BE2C (cell line): ENCODE measurements at places on chromosomes 13 and 19.
A peak's percentile ranks its signal among the peaks of the same experiment; 100 is the strongest.

GRCh38 chr19:45640849-45641273 lies 1.7 kb upstream of the EML2 start:
- DNase-seq: no peak

DNA sequence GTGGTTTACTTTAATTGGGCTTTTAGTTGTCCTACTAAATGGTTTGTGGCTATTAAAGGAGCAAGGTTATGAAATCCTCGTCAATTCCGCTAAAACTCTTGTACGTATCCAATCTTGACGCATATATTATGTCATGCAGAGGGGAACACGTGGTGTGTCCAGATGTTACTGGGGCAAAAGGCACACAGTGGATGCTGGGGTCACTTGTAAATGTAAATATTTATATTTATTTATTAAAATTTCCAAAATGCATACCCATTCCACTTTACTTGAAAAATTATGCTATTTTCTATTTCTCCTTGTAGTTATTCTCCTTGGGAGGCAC lies 36.7 kb upstream of the SLC46A3 start:
- DNase-seq: no peak

GRCh38 chr19:54421169-54421516 lies 5.9 kb downstream of the TTYH1 start:
- no peak for DNase-seq

GRCh38 chr13:96428911-96429310 lies 339.0 kb downstream of the HS6ST3 start:
- DNase-seq: no peak

GRCh38 chr13:113413178-113413897 lies 40.0 kb downstream of the ADPRHL1 start:
- no peak for DNase-seq

GRCh38 chr13:77833331-77833863 lies 85.2 kb downstream of the EDNRB start:
- DNase-seq: no peak

DNA sequence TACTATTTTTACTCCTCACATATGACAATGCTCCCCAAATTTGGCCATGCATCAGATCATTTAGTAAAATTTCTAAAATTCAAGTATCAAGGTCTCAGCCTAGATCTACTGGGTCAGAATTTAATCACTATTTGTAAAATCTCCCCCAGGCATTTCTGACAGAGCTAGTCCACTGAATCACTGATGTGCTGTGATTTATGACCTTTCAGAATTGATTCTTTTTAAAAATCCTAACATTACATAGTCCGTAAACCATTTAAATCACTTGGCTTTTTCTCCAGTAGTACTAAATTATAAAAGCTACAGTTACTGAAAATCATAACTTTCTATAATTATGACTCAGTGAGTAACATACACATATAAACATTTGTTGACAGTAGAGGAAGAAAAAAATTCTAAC lies 92.8 kb upstream of the RAP2A start:
- DNase-seq: no peak

DNA sequence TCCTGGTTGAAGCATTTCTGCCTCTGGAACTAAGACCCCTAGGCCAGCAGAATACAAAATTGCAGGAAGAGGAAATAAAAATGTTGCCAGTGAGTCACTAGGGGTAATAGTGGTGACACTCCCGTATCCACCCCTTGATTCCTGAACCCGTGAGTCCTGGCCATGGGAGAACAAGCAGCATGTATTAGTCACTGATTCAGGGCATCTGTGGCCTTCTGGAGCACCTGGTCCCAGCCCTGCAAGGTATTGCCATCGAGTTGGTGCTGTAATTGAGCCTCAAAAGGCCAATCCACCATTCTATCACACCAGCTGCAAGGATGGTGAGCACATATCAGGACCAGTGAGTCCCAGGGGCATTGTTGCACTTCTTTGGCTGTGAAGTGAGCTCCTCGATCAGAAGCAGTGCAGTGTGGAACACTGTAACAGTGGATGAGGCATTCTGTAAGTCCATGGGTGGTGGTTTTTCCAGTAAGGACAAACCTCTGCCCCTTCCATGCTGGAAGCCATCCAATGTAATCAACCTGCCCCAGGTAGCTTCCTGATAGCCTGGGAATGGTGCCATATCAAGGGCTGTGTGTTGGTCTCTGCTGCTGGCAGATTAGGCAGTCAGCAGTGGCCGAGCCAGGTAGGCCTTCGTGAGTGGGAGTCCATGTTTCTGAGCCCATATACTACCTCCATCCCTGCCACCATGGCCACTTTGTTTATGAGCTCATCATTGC lies 39.6 kb downstream of the C1QTNF9 start:
- DNase-seq: no peak

DNA sequence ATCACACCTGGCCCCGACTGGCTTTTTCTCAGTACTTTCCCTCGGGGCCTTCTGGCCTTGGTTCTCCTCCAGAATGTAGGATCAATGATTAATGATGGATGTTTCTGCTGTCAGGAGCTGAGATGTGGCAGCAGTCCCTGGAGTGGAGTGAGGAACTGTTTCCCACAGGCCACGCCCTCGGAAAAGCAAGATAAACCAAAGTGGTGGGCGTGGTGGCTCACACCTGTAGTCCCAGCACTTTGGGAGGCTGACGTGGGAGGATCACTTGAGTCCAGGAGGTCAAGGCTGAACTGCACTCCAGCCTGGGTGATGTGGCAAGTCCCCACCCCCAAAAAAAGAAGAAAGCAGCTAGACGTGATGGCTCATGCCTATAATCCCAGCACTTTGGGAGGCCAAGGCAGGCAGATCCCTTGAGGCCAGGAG lies 7.1 kb upstream of the SHFL start:
- DNase-seq: no peak

DNA sequence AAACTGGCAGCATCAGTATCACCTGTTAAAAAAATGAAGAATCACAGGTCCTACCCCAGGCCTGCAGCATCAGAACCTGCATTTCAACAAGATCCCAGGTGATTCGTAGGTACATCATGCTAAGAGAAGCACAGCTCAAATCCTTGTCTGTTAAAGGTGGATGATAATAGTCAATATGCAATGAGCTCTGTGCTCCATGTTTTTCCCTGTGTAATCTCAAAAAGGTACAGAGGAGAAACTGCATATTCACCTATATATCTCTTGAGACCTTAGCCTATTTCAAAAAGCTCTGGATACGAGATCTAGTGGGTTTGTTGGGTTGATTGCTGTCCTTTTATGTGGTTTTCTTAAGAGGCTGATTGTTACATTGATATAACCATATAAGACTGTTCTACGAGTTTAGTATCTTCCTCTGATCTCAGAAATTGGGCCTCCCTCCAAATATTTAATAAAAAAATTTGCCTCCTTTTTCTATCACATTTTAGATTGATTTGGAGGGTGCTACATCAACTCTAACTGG lies 148.9 kb downstream of the DCT start:
- DNase-seq: no peak

- no peak for DNase-seq
These were observed 81.1 kb downstream of the ZNF429 start for GRCh38 chr19:21586311-21587116.

GRCh38 chr19:41792513-41793413 lies 3.6 kb upstream of the CEACAM3 start:
- DNase-seq: peak; percentile 68

- no peak for DNase-seq
These were observed 13.7 kb downstream of the SYT3 start for GRCh38 chr19:50626011-50626410.

DNA sequence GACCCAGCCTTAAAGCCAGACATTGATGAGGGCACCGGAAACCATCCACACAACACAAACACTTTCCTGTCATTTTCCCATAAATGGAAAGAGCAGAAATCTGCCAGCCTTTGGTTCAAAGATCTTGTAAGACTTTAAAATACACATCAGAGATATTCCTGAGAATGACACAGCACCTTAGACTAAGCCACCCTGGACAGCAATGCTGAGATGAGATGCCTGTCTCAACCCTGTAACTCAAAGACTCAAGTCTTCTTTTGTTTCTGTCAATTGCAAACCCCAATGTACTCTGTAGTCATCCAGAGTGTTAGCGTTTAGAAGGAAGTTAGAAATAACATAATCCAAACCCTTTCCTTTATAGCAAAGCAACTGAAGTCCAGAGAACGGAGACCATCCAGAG lies 119.2 kb downstream of the CCNA1 start:
- no peak for DNase-seq

DNA sequence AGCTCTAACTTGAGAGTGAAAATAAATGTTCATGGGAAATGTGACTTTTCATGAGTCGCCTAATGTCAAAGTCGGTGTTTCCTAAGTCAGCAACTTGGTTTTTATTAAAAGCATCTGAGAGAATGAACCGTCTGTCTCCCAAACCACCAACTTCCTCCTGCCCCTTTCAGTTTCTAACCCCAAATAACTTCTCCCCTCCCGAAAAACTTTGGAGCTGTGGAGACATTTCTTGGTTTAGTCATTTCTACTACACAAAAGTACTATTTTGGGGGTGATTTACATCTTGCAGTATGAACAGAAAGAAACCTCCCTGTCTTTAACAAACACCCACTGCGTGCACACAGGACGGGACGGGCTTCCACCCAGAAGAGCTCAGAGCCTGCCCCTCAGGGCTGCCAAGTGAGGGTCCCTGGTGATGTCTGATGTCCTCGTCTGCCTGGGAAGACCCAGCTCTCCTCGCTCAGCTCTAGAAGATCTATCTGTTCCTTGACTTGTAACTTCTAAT lies 65.0 kb downstream of the RASA3 start:
- no peak for DNase-seq

DNA sequence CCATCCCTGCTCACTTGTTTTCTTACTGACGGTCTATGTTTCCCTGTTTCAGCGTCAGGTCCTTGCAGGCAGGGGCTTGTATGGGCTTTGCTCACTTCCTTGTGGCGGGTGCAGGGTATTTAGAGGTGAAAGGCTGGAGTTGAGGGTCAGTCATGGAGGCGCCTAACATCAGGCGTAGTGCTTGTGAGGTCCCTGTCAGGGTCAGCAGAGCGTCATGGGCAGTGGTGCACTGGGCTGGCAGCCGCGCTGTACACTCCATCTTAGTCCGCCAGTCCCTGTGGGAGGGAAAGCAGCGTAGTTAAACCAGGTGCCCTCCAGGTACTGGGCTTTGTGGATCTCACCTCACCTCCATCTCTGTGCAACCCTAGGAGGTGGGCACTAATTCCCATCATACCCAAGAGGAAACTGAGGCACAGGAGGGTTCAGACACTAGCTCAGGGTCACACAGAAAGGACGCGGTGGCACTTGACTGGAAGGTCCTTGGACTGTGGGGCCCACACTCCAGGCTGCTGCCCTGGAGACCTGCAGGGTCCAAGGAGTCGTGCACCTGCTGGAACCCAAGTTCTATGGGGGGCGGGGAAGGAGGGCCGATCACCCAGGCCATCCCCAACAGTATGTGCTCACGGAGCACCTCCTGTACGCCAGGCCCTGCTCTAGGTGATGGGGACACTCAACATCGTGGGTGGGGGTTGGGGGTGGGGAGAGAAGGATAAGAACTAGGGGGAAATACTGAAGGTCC lies 4.6 kb downstream of the GRAMD1A start:
- DNase-seq: no peak

GRCh38 chr13:50098693-50099092 lies 83.4 kb downstream of the KCNRG start:
- no peak for DNase-seq

GRCh38 chr19:17323964-17324332 lies 10.7 kb downstream of the ANO8 start:
- DNase-seq: no peak

GRCh38 chr13:64347664-64348063 lies 2882.5 kb downstream of the PCDH9 start:
- DNase-seq: no peak

DNA sequence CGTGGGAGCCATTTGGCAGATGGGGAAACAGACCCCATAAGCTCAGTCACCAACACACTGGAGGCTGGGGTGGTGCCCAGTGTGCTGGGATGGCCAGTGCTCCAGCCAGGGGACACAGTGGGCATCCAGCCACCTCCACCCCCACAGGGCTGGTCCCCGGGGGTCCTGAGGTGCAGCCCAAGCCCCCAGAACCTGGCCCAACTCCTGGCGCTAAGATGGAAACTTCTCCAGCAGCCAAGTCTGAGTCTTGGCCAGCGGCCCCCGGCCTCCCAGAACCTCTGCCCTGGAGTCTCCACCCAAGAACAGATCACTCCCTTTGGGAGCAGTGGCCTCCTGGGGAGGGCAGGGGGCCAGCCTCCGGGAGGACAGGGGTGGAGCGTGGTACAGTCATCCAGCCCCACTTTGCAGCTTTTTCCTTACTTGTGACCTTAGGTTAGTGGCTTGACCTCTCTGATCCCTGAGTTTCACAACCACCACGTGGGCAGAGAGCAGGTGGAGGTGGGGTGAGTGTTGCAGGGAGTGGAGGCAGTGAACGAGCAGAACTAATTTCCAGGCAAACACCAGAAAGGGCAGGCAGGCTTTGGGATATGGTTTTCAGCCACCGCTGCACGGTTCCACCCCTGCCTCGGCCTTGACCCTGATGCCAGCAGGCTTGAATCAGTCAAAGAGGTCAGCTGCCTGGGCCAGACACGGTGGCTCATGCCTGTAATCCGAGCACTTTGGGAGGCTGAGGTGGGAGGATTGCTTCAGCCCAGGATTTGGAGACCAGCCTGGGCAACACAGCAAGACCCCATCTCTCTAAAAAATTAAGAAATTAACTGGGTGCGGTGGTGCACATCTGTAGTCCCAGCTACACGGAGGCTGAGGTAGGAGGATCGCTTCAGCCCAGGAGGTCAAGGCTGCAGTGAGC lies 4.3 kb upstream of the NRTN start:
- DNase-seq: no peak

- no peak for DNase-seq
These were observed 12.8 kb downstream of the PSMC4 start for GRCh38 chr19:39983695-39984300.

- DNase-seq: no peak
These were observed 74.9 kb upstream of the MTIF3 start for GRCh38 chr13:27524981-27525975.

DNA sequence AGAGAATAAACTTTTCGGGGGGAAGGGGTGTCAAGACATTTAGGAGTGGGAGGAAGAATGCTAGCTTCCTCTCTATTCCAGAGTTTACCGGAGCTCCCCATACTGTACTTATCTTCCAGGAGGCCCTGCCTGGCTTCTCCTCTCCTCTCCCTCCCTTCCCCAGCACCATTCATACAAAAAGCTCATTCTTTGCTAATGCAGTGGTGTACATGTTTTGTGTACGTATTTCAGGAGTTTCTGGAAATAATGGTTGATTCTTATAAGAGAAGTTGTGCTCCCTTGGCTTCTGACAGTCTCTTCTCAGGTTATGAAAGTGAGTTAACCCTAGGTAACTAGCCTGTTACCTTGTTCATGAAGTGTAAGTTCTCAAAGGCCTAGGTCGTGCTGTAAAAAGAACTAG lies 7.1 kb downstream of the SAMD4B start:
- no peak for DNase-seq

DNA sequence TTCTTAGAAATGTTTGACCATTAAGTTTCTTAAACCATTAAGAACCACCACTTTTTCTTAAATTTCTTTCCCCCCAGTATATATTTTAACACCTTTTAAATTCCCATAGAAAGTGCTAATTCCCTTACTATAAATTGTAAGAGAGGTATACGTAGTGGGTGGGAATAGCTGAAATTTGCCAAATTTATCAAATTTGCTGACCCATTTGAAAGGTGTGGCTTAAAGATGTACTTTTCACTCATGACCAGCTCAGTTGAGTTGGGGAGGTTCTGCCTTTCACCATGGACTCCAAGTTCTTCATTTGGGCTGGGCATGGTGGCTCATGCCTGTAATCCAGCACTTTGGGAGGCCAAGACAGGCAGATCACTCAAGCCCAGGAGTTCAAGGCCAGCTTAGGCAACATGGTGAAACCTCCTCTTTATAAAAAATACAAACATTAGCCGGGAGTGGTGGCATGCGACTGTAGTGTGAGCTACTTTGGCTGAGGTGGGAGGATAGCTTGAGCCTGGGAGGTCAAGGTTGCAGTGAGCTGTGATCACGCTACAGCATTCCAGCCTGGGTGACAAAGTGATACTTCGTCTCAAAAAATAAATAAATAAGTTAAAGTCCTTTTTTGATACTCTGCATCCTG lies 133.2 kb downstream of the MRPL57 start:
- no peak for DNase-seq
